ENCODE measurements at places on chromosomes 12 and 14.
A peak's percentile ranks its signal among the peaks of the same experiment; 100 is the strongest.

- DNase-seq: peak; percentile 48
Measured at GRCh38 chr12:120276734-120277133, 11.2 kb upstream of the PXN start.

- peak; percentile 62 for DNase-seq
Measured at GRCh38 chr12:91778091-91778832, 367.4 kb downstream of the BTG1 start.

- no peak for DNase-seq
Measured at GRCh38 chr12:130868412-130868811, 3.5 kb upstream of the RAN start.

- no peak for DNase-seq
Measured at GRCh38 chr12:46660276-46660675, 165.5 kb downstream of the SLC38A4 start.

DNA sequence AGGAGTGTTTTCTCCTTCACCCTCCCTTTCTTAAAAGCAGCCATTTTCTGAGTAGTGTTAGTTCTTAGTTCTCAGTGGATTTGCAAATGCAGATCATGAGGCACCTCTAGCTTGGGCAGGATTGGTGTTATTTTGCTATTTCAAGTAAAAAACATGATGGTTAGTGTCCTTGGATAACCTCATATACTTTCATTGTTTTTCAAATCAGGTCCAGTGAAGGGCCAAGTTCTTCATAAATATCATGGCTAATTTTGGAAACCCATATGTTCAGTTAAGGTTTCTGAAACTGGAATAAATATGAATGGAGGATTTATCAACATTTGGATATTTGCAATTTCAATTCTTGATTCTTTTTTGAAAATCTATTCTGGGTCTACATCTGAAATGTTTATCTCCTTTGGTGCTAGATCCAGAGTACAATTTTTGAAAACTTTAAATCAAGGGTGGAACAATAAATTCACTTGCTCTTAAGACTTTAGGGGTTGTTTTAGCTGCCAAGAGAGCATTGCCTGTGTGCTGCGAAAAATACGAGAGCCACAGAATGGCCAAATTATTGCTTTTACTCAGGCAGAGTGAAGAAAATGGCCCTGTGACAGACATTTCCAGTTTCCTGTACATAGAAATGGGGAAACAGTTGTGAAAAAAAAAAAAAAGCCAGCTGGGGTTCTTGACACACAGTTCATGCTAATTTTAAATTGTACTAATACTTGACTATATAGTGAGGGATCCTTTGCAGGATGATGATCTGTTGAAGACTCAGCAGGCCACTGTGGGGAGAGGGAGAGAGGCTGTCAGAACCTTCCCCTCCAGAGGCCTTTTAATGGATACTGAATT, 104.6 kb downstream of the BICD1 start:
- no peak for DNase-seq

DNA sequence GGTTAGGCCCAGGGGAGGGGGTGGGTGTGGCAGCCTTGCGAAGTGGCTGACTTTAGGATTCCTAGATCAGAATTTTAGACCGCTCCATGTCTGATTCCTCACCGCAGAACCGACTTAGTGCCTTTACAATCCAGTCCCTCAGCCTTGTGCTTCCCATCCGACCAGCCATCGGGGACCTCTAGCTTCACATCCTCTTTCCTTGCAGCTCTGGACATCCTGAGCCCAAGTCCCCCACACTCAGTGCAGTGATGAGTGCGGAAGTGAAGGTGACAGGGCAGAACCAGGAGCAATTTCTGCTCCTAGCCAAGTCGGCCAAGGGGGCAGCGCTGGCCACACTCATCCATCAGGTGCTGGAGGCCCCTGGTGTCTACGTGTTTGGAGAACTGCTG, 557 bp downstream of the COPS7A start:
- DNase-seq: no peak

DNA sequence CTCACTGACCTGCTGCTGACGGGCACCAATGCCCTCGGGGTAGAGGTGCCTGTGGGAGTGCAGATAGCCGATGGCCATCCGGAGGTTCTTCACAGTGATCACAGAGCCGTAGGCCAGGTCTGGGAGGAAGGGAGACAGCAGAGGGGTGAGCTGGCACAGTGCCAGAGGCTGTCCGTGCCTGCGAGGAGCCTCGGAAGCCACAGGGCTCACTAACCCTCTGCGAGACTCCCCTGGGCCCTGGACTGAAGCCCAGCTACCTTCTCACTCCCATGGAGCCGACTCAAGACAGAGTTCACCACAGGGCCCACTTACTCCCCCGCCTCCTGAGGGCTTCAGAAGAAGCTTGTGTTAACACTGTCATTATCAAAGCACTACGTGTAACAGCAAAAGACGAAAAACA, 24.5 kb downstream of the POMT2 start:
- DNase-seq: no peak

- DNase-seq: peak; percentile 94
Measured at GRCh38 chr12:48998497-48999353, 450 bp downstream of the DDN start.

DNA sequence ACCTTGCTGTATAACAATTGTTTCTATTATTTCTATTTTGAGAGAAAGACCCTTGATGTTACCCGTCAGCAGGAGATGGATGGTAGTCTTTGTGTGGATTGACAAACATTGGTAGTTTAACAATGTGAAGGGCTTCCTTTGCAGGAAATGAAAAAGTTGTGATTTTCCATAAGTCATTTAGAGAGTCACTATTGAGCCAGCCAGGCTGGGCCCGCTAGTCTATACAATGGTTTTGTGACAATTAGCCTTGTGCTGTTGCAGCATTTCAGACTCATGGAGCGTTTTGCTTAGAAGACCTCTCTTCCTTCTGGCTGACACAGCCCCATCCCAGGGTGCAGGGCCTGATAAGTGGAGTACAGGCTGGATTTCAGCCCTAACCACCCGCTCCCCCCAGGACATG, 18.3 kb upstream of the SLC38A2 start:
- no peak for DNase-seq

GRCh38 chr14:57549765-57550420, 56.2 kb upstream of the CCDC198 start:
- no peak for DNase-seq

DNA sequence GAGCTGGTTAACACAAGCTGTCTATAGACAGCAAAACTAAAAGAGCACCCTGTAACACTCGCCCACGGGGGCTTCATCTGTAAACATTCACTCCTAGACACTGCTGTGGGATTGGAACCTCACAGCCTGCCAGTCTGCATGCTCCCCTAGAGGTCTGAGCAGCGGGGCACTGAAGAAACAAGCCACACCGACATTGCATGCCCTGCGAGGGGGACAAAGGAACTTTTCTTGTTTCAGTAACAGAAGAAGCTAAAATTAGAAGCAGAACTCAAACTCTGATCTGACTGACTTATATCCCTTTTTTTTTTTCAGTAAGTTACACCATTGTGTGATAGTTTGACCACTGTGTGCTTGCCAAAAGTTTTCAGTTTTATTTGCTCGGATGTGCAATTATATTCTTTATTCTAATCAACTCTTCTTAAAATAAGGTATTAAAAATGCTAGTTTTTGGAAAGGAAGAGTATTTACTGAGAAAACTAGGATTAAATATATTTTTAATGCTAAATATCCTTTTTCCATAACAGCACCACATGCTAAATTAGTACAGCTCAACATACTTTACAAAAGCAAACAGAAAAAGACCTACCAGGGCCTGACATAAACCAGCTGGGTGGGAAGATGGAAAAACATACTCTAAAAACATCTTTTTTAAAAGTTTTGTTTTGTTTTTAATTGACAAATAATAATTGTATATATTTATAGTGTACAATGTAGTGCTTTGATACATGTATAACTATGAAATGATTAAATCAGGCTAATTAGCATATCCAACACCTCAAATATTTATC, 100.2 kb downstream of the EPS8 start:
- peak; percentile 32 for DNase-seq

DNA sequence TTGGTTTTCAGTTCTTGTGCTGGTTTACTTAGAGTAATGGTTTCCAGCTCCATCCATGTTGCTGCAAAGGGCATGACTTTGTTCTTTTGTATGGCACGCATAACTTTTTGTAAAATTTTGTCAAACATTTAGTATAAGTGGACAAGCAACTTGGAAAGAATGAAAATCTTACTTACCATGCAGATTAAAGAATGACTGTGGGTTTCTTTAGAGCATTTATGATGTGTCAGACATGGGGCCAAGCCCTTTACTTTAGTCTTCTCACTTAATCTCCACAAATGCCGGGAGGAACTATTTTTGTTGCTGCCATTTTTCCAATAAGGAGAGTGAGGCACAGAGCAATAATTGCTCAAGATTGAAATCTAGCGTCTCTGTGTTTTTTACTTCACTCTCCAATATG, 652.5 kb upstream of the TBX3 start:
- DNase-seq: no peak

DNA sequence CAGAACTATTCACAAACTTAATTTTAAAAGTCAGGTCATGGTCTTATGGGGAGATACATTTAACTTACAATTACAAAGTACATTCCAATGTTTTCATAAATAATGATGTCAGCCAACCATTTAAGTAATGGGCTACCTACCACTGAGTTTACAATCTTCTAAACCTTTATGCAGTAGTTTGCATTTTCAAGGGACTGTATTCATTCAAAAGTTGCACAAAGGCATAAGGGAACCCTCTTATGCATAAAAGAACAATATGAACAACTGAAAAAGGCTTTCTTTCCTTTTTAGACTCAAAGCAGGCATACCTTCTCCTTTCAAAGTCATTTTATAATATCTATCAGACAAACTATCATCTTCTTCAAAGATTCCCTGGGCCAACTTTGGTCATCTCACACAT, 230.2 kb downstream of the SLC2A13 start:
- no peak for DNase-seq

DNA sequence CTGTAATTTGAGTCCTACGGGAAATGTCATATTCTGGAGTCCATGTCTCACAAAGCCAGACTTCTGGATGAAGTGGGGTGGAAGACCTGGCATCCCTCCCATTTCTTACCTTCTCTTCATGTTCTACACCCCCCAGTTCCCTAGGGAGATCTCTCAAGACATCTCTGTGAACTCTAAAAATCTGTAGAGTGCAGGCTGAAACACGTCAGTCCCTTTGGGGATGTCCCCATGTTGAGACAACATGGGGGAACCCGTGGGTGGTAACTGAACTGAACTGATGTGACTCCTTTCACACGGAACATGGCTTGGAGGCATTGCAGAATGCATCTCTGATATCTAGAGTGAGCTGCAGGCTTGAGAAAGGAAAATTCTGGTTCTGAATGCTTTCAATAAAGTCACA, 15.2 kb downstream of the SERPINA12 start:
- no peak for DNase-seq

DNA sequence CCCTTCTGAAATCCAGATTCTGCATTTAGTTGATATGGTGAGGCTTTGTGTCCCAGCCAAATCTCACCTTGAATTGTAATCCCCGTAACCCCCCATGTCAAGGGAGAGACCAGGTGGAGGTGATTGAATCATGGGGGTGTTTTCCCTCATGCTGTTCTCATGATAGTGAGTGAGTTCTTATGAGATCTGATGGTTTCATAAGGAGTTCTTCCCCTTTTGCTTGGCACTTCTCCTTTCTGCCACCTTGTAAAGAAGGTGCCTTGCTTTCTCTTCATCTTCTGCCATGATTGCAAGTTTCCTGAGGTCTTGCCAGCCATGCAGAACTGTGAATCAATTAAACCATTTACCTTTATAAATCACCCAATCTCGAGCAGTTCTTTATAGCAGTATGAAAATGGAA, 23.1 kb upstream of the C12orf42 start:
- DNase-seq: no peak

DNA sequence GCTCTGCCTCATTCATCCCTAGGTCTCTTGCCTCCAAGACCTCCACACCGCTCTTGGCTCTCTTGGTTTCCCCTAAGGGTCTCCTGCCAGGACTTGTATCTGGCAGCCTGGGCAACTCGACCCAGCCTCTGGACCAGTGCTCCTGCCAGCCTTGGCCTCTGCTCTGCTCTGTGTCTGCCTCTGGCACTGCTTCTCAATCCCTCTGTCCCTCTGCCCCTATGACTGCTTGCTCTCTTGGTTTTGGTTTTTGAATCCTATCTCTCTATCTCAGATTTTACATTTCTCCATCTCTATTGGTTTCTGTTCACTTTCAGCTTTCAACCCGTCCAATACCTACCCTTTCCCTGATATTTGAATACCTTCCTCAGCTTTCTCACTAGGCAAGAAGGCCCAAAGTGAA, 6.3 kb downstream of the ITGA5 start:
- no peak for DNase-seq

GRCh38 chr14:104872469-104873341, 7.6 kb downstream of the CEP170B start:
- DNase-seq: peak; percentile 98

- DNase-seq: no peak
Measured at GRCh38 chr12:123131879-123132402, 18.9 kb downstream of the PITPNM2 start.

GRCh38 chr14:32081901-32082300, 4.8 kb downstream of the ARHGAP5 start:
- no peak for DNase-seq

GRCh38 chr12:48002414-48002730, 1.9 kb downstream of the COL2A1 start:
- DNase-seq: no peak

DNA sequence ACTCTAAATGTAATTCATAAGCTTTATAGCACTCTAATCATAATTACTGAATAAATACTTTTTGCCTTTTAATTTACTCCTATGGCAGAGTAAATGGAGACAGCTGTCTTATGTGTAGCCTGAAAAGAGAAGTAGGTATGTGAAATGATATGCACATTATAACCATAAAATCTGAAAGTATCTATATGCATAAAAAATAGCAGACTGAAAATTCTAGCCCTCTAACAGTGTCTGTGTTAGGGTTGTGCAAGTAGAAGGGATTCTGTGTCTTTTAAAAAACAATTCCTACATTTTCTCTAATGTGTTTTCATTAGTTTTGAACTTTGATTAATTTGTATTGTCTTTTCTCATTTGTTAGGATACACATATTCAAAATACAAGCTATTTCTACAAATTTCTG, 94.9 kb downstream of the TXNDC16 start:
- no peak for DNase-seq

GRCh38 chr12:29041621-29042020, 107.5 kb upstream of the FAR2 start:
- DNase-seq: peak; percentile 65

DNA sequence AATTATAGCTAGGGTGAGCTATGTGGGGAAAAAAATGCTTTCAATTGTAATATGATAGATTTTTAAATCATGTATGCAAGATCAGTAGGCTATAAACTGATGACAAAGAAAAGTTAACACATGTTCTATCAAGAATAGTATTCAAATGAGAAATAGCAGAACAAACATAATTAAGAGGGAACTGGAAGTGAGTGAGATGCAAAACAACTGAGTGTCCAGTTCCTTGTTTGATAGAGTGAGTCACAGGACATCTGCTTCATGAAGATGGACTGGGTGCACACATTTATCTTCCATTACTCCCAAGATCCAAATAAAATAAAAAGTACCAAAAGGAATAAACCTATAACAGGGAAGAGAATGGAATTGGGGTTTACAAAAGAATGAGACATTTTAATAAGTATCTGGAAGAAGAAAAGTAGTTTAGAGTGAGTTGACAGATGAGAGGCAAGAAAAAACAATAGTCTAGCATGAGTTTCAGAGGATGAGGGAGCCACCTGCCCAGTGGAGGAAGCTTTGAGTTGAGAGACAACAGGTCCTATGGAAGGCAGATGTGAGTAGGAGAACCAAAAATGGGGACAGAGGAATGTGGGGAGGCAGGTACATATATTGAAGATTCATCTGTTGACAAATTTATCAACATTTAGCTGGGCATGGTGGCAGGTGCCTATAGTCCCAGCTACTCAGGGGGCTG, 178.1 kb upstream of the ARHGAP5 start:
- DNase-seq: no peak

- no peak for DNase-seq
Measured at GRCh38 chr12:10986812-10987211, at the start of gene TAS2R50. TAS2R50 (minus strand) TSS chr12:10986912; CDS start chr12:10986860, 52 bp downstream.
